ENCODE measurements at places on chromosomes 2 and 18.
A peak's percentile ranks its signal among the peaks of the same experiment; 100 is the strongest.

GRCh38 chr2:163664610-163665009, 71.2 kb downstream of the FIGN start:
- peak; percentile 96 for DNase-seq

- DNase-seq, result no peak
Measured at GRCh38 chr18:7824970-7825369, 257.9 kb downstream of the PTPRM start.

DNA sequence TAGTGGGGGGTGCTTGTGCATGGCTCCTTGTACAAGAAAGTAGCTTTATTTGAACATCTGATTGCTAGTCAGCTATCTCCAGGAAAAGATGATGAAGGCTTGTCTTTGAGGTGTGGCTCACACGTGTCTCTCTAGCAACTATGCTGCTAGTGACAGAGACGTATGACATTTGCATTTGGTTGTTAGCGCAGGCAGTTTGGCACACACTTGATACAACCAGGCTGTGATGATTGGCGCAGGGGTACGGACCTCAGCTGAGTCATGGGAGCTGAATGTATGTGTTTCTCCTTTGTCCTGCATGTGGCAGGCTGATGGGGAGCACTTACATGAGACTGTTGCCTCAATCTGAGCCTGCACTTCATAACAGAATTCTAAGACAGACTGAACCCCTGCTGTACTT, 29.6 kb downstream of the PTCD3 start:
- no peak for DNase-seq

DNA sequence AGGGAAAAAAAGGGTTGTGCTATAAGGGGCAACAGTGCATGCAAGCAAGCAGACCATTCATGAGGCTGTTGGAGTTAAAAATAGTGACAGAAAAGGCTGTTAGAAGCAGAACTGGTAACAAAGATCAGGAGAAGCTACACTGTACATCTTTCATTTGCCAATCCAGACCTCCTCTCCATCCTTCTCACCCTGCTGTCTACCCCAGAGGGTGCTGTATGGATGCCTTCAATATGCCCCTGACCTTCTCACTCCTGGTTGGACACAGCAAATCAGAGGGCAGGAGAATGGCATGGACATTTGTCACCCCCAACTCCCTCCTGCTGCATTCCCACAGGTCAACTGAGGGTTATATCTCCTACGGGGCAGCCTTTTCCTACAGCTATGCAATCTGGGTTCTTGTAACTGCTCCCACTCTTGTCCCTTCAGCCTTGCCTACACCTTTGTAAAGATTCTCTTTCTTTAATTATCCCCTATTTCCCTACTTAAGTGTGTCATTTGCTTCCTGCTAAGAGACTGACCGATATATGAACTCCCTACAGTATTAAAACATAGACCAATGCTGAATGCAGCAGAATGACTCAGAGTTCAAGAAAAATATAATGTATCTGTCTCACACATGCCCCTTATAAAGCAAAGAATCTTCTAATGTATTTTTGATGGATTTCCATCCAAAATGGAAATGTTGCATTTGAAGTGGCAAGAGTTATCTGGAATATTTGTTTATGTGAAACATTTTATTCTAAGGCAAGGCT, 169.2 kb upstream of the NCKAP5 start:
- no peak for DNase-seq

DNA sequence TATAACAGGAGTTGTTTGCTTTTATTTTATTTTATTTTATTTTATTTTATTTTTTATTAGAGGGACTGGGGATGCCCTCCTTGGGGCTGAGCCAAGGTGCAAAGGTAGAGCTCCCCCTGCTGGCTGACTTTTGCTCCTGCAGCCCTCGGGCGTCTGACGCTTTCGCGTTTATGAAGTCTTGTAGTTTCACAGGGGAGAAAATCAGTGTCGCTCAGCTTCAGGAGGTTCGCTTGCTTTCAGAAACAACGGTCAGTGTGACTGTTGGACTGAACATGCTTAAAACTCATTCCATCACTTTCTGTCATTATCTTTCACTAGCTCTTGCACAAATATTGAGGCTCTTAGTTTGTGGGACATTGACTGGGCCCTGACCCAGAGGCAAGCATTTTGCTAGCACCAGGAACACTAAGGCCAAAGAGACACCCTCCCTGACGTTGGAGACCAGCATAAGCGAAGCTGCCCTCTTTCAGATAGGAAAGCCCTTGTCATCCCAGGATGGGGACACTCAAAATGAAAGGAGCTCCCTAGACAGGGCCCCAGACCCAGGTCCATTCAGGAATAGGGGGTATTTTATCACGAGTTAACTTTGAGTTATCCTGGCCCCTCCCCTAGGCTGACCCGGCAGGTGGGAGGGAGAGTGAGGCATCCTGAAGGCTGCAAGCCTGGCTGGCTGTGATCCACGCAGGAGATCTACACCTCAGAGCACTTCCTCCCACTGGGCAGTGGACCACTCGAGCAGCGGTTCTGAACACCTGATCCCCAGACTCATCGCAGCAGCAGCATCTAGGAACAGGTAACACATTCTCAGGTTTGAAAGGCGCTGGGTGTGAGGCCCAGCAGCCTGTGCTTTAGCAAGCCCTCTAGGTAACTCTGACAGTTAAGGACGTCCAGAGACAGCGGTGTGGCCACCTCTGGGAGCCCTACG, 34.4 kb downstream of the LGALSL start:
- peak; percentile 32 for DNase-seq

DNA sequence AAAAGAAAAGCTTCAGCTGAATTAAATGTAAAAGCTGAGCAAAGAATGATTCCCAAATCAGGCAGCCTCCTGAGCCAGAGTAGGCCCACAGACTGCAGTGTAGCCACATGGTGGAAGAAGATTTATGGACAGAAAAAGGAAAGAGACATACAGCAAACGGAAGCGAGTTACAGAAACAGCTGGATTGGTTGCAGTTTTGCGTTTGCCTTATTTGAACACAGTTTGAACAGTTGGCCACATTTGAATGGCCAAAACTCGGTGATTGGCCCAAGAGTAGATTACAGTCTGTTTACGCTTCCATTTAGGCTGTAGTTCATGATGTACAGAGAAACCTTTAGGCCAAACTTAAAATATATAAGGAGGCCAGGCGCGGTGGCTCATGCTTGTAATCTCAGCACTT, 35.1 kb downstream of the SH2D6 start:
- DNase-seq, result no peak

DNA sequence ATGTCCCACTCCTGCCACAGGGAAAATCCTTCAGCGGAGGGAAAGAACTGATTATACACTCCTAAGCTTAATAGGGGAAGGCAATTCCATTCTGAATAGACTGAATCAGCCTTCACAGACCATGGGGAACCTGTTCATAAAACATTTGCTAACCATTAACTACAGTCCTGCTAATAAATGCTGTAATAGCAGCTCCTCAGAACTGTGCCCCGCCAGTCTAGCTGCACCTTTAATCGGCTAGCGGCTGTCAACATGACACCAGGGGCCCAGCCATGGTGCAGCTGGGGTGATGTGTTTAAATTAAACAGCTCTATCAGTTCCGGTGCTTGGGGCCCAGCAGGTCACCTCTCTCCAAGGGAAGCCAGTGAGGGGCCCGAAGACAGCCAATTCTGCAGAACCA, 77.8 kb downstream of the GALNT14 start:
- no peak for DNase-seq

- DNase-seq, result no peak
Measured at GRCh38 chr2:233400341-233400740, 46.0 kb downstream of the DGKD start.

GRCh38 chr2:238119756-238120462, 18.6 kb upstream of the KLHL30 start:
- no peak for DNase-seq

GRCh38 chr2:216002101-216002678, 11.2 kb downstream of the MREG start:
- DNase-seq, result no peak

DNA sequence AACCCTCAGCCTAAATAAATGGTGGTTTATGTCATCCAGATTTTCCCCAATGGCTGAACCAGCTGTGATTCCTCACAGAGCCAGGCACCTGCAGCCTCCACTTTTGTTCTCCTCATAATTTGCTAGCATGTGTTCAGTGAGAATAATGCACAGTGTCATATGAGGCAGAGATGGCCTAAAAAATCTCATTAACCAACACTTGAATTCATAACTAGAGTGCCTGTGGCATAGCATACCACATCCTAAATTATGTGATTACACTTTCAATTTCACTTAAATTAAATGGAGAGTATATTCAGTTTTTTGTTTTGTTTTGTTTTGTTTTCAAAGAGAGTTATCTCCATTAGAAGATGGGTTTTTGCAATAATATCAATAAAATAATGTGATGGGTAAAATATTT, 488.0 kb downstream of the CBLN2 start:
- no peak for DNase-seq

DNA sequence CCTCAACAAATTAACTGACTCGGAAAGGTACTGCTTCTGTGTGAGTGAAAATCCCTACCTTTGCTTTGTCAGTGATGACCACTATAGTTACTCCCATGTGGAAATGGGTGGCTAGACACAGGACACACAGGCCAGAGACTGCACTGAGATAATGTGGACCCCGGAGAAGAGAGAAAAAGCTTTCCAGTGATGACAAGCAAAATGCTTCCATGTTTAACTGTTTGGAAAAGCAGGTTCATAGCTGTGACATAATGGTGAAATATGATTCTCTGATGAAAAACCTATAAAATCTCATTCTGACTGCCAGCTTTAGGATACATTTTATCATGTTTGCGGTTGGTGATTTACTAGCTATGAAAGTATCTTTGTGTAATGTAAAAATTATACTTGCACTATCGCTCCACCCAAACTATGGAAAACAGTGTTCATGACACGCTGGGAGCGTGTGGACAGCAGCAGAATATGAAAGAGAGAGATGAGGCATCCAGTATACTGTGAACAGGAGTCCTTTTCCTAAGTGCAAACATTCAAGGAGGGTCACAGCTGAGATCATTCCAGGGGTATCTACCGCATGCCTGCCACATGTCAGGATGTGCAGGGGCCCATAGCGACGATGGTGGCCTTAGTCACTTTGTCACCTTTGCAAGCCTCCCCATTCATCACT, 782.7 kb upstream of the SOX11 start:
- no peak for DNase-seq

GRCh38 chr2:196334710-196335109, 163.3 kb upstream of the STK17B start:
- DNase-seq, result peak; percentile 74

- DNase-seq, result peak; percentile 25
Measured at GRCh38 chr2:174630107-174630506, 32.5 kb upstream of the WIPF1 start.

DNA sequence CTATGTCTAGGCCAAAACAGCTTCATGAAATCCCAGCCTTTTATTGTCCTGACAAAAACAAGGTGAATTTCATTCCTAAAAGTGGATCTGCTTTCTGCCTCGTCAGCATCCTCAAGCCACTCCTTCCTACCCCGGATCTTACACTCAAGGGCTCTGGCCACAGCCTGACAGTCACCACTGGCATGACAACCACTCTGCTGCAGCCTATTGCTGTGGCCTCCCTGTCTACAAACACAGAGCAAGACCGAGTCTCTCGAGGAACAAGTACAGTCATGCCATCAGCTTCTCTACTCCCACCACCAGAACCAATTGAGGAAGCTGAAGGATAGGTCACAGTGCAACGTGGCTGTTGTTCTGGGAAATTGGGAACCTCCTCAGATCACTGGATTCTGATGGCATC, 106.1 kb downstream of the ICA1L start:
- DNase-seq, result no peak

- no peak for DNase-seq
Measured at GRCh38 chr2:94984964-94985575, 40.4 kb upstream of the MAL start.

GRCh38 chr2:65024149-65024829, 31.9 kb upstream of the CEP68 start:
- DNase-seq, result peak; percentile 74

GRCh38 chr2:47815764-47816163, 32.8 kb downstream of the MSH6 start:
- DNase-seq, result no peak

Data from amniotic epithelial cell (primary cell).